ENCODE measurements at places on chromosomes 5 and 9. TPM values are rescaled to one million over a fixed set of nuclear protein-coding genes. Genes with fewer than 3 reads are reported as not detected.

SLC25A51 gene
- 13.0 TPM for polyA plus RNA-seq

ANKRD20A1 gene
- not detected for polyA plus RNA-seq

HNRNPAB gene
- 84.8 TPM for polyA plus RNA-seq

PCDHB12 gene
- polyA plus RNA-seq = 4.7 TPM

Data from hindlimb muscle (tissue), 1 donor.